ENCODE measurements at places on chromosomes 7 and 10.

DNA sequence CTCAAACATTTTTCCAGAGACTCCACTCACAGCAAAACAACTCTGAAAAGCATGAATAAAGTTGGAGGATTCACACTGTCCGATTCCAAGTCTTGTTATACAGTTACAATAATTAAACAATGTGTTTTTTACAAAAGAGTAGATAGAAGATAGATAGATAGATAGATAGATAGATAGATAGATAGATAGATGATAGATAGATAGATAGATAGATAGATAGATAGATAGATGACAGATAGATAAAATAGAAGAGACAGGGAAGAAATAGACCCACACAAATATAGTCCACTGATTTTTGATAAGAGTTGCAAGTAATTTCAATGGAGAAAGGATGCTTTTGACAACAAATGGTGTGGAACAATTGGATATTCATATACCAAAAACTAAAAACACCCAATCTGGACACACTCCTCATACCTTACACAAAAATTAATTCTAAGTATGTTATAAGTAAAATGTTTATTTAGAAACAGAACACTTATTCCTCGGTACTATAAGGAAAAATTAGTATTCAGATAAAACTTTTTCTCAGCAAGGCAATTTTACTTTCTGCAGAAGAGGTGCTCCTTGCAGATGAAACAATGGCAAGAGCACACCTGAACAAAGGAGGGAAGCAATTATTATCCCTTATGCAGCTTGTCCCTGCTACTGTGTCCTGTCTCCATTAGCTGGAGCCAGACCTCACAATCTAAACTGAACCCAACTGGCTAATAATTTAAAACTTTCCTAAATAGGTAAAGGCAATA is 5.7 kb upstream of the TAS2R39 start:
- no peak for DNase-seq

GRCh38 chr7:82413237-82413636 is 30.3 kb downstream of the CACNA2D1 start:
- peak; percentile 76 for DNase-seq

DNA sequence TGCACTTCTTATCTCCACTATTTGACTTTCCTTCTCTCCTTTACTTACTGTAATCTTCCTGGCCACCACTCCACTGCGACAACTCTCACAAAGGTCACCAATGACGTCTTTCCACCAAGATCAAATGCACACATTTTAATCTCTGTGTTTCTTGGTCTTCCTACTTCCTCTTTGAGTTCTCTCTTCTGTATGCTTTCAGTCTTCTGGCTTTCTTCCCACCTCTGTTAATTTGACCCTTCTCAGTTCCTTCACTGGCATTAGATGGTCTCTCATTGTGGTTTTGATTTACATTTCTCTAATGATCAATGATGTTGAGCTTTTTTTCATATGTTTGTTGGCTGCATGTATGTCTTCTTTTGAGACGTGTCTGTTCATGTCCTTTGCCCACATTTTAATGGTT is 31.9 kb downstream of the FAM107B start:
- DNase-seq = no peak

DNA sequence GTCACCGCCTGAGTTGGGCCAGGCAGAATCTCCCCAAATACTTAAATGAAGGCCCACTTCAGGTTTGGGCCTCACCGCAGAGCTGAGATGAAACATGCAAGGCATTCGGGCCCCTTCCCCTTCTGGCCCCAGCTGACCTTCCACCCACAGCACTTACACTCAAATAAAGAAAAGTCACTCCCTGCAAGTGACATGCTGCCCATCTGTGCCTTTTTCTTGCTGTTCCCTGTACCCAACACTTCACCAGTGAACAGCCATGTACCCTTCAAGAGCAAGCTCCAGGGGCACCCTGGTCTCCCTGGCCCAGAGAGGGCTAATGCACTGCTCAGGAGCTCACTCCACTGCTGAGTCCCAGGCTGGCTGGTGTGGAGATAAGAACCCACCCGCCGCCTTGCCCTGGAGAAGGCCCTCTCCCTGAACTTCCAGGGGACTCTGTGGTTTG is 40.7 kb downstream of the ZCCHC24 start:
- DNase-seq = no peak

DNA sequence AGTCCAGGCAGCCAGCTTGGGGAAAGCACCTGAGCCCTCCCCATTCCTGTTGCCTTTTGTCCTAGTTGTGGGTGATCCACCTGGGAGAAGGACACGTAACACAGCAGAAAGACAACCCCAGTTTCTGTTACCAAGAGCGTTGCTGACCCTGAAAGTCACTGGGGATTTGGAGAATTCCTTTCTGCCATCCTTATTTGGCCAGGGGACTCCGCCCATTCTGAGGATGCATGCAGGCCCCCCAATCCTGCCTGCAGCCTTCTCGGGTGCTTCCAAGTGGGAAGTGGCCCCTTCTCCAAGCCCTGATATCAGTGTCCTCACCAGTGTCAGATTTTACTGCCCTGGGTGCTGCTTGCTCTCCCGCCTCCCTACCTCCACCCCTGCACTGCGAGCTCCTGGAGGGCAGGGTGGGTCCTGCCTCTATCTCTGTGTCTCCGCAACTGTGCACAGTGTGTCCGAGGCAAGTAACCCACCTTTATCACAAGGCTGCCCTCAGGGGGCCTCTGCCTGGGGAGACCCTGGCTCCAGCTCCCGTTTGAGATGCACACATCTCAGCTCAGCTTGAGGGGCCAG is 9.2 kb upstream of the ADCY1 start:
- no peak for DNase-seq

DNA sequence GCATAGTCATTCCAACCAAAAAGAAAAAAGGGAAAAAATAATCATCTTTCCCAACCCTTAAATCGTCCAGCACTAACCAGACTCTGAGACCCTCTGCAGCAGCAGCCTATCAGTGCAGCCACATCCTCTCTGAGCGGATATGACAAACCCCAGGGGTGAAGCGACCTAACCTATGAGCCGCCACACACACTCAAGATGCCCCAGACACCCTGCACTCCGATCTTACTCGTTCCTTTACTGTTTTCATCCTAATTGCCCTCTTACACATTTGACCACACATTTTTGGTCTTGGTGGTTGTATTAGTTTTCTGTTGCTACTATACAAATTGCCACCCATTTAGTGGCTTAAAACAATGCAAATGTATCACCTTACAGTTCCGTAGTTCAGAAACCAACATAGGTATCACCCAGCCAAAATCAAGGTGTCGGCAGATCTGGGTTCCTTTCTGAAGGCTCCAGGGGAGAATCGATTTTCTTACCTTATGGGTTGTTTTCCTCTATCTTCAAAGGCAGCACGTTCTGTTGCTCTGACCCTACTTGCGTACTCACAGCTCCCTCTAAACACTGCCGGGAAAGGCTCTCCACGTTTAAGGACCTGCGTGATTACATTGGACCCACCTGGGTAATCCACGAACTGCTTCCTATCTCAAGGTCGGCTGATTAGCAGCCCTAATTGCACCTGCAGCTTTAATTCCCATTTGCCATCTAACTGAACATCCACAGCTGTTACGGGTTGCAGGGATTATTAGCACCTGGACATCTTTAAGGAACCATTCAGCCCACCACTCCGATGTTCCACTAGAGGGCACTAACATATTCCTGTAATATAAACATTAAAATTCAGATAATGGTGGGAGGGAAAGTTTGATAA is 37.3 kb upstream of the PRSS1 start:
- peak; percentile 80 for DNase-seq

DNA sequence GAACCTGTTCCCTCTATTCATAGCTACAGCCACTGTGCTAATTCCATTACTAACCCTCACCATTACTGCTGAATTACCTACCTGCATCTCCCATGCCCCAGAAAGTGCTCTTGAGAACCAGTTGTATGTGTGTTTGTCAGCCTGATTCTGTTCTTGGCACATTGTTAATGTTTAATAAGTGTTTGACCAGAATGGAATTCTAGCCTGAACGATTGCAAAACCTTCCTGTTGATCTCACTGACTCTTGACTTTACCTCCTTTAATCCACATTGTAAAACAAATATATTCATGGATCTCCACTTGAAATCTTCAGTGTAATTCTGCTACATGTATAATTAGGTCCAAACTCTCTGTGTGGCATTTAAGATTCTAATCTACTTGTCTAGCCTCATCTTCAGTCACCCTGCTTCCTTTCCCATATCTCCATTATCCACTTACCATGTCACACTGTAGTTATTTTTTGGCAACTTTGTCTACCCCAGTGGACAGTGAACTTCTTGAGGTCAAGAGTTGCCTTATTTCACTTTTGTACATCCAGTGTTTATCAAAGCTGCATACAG is 4.9 kb downstream of the ZNF277 start:
- DNase-seq = no peak

GRCh38 chr10:118754229-118754555 is 578 bp downstream of the CACUL1 start:
- peak; percentile 3 for DNase-seq

DNA sequence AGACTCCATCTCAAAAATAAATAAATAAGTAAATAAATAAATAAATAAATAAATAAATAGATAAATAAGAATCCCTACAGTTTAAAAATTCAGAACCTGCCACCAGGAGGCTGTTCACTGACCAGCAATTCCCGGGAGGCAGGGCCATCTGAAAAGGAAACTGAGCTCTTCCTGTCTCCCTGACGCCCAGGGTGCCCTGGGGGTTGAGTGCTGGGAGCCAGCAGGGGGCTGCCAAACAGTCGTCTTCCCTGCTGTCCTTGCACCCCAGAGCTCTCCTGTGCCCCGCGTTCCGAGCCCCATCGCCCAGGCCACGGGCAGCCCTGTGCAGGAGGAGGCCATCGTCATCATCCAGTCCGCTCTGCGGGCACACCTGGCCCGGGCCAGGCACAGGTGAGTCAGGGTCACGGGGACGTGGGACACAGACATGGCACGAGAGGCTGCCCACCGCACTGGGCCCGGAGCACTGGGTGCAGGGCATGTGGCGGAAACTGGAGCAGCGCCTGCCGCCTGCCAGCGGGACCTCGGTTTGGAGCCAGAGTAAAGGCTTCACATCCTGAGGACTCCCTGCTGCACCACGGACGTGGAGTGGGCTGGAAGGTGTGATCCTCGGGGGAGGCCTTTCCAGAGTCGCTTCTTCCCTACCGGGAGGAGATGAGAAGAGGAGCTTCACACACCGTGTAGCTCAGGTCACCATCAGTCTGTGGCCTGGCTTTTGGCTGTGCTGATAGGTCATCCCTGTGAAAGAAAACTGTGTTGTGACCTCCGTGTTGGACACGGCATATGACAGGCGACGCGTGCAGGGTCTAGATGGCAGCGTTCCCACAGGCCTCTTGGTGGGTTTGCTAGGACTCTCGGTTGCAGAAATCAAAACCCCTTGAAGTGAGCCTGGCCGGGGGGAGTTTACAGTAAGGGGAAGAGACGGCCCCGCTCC is 25.9 kb upstream of the TTYH3 start:
- no peak for DNase-seq

DNA sequence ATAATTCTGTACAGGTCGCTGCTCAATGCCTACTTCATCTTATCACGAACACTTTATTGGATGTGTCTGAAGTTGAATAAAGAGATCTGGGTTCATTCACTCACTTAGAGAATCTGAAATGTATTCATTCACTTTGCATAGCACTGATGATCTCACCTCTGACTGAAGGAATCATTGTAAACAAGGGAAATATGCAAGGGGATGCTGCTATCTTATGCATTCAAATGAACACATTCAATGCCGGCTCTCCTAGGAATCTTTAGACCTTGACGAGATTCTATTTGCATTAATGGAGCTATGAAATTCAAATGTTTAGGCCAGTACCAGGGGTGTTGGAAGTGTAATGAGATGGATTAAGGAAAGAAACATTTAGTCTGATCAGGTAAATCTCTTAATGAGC is 200.6 kb upstream of the COBL start:
- DNase-seq = no peak

DNA sequence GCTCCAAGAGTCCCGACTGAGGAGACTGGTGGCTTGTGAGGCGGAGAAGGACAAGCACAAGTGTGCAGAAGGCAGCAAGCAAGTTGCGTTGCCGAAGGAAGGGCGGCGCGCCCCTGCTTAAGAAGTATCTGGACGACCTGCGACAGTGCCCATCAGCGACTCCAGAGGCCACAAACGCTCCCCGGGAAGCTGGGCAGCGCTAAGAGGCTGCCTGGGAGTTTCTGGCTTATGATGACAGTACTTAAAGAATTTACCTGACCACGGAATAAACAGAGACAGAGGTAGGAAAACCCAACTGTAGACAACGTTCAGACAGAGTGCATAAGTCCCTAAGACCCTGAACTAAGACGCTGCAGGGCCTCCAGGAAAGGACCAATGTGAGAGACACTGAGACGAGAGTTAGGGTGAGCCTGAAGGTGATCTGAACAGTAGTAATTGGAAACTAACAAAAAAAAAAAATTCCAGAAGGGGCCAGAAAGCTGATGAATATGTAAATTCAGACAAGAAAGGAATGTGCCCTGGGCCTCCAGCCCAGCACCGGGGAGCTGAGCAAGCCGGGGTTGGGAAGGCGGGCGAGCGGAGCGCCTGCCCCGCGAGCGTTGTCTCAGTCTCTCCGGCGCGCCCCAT is 1.0 kb downstream of the OSBPL3 start:
- no peak for DNase-seq

DNA sequence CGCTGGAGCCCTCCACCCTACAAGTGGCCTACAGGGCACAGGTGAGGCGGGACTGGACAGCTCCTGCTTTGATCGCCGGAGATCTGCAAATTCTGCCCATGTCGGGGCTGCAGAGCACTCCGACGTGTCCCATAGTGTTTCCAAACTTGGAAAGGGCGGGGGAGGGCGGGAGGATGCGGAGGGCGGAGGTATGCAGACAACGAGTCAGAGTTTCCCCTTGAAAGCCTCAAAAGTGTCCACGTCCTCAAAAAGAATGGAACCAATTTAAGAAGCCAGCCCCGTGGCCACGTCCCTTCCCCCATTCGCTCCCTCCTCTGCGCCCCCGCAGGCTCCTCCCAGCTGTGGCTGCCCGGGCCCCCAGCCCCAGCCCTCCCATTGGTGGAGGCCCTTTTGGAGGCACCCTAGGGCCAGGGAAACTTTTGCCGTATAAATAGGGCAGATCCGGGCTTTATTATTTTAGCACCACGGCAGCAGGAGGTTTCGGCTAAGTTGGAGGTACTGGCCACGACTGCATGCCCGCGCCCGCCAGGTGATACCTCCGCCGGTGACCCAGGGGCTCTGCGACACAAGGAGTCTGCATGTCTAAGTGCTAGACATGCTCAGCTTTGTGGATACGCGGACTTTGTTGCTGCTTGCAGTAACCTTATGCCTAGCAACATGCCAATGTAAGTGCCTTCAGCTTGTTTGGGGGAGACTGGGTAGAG is at the start of gene COL1A2:
COL1A2 (plus strand) TSS at position 459 of the 704 bp plus-strand sequence; CDS start at position 596, 137 bp downstream.
- DNase-seq = no peak

GRCh38 chr10:98361131-98362025 is 53.6 kb downstream of the PYROXD2 start:
- no peak for DNase-seq

DNA sequence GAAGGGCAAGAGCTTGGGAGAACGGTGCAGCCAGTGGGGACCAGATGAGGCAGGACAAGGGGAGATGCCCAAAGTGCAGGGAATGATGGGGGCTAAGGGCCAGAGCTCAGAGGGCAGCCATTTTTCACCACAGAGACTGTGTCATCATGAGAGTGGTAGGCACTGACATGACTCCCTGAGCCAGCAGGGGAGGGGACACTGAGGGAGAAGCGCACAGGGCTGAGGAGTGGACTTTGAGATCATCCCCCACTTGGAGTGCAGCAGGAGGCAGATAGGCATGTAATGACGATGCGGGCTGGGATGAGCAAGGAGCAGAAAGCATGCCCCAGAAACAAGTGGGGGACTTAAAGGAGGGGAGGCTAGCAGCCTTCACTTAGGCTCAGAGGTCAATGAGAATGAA is 5.2 kb upstream of the SMKR1 start:
- DNase-seq = no peak

GRCh38 chr10:77773631-77774426 is 136.2 kb upstream of the KCNMA1 start:
- no peak for DNase-seq
